ENCODE measurements at places on chromosomes 6 and 20.
A peak's percentile ranks its signal among the peaks of the same experiment; 100 is the strongest.

GRCh38 chr6:114064862-114065261 lies 93.9 kb upstream of the HDAC2 start:
- DNase-seq: no peak

- no peak for DNase-seq
These were observed 184.1 kb downstream of the SOD2 start for GRCh38 chr6:159508931-159509330.

DNA sequence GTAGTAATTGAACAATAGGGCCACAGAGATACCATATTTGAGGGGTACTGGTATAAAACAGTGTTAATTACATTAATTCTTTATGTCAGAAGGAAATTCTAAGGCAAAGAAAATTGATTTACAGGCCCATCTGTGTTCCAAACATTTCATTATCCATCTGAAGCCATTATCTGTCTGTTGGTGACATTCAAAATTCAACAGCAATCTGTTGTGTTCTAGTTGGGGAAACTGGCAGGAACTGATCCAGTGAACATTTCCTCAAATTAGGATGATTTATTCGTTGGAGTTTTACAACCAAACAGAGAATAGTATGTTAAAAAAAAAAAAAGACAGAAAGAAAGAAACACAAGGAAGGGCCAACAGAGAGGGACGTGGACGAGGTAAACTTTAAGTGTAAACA lies 30.1 kb downstream of the HEBP2 start:
- no peak for DNase-seq

DNA sequence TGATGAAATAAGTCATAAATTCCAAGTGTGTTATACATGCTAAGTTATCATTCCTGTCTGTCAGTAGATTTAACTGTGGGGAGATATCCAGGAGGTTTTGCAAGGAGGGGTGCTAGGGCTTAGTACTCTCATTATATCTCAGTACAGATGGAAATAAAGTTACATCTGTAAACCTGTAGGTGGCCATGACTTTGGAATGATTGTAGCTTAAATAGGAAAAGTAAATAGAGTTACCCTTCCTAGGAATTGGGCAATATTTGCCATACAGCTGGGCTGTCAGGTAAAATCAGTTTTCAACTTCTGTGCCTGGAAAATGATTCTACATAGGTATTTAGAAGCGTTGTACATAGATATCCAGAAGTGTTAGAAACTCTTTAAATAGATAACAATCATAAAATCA lies 19.8 kb upstream of the TGM3 start:
- DNase-seq: no peak

DNA sequence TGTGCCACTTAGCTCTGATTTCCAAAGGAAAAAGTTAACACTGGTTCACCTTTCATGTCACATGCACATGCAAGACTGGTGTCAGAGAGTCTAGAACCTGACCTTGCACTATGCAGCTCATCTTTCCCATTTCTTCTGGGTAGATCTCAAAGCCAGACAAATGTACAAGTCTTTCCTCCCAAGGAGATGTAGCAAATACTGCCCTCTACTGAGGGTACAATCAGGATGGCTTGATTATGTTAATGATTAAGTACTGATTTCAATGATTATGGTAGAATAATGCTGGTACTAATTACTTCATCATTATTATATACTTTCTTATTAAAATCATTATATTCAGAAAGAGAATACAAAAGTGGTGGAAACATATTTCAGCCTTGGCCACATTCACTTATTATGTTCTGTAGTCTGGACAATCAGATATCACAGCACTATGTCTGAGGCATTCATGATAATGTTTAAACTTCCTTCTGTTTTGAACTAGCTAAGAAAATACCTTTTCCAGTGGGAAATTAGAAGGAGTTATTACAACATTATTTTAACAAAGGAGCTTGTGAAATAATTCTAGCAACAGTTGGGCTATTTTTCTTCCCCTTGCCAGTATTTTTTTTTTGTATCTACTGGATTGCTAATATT lies 68.5 kb upstream of the FOXO3 start:
- DNase-seq: peak; percentile 9

GRCh38 chr6:3202999-3203696 lies 24.3 kb downstream of the TUBB2B start:
- no peak for DNase-seq

- DNase-seq: no peak
These were observed 88.9 kb upstream of the ATXN1 start for GRCh38 chr6:16849988-16850680.

- no peak for DNase-seq
These were observed 1076.1 kb upstream of the ADGRB3 start for GRCh38 chr6:67558985-67559384.

DNA sequence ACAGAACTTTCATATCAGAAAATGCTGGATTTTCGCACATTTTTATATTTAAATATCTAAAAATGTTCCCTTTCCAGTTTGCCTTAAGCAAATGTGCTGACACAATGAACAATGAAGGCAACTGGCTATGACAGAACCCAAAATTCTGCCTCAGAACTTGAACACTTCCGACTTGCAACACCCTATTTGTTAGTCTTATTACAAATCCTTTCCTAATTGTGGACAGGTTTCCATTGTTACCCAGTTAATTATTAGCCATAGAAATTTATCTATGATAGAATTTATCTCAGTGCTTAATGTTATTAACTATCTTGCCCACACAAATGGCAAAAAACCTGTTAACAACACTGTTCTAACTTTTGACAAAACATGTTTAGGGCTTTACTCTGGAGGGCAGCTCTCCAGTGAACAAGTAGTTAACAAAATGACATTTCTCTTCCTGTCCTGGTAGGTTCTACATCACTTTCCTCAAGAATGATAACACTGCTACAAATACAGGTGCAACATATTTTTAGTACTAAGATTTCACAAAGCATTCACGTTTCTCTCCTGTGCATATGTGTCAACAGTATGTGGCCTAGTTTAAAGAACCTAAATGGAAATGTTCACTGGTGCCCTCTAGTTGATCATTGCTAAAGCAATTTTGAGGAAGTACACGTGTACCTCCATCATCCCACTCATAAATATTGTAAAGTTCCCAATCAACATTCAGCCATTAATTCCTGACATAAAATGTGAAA lies 58.4 kb downstream of the HIVEP2 start:
- DNase-seq: no peak

- no peak for DNase-seq
These were observed 7.1 kb downstream of the MOCS1 start for GRCh38 chr6:39927159-39927558.
